ENCODE measurements at places on chromosomes 3 and 15. TPM values are rescaled to one million over a fixed set of nuclear protein-coding genes. Genes with fewer than 3 reads are reported as not detected.

DNA sequence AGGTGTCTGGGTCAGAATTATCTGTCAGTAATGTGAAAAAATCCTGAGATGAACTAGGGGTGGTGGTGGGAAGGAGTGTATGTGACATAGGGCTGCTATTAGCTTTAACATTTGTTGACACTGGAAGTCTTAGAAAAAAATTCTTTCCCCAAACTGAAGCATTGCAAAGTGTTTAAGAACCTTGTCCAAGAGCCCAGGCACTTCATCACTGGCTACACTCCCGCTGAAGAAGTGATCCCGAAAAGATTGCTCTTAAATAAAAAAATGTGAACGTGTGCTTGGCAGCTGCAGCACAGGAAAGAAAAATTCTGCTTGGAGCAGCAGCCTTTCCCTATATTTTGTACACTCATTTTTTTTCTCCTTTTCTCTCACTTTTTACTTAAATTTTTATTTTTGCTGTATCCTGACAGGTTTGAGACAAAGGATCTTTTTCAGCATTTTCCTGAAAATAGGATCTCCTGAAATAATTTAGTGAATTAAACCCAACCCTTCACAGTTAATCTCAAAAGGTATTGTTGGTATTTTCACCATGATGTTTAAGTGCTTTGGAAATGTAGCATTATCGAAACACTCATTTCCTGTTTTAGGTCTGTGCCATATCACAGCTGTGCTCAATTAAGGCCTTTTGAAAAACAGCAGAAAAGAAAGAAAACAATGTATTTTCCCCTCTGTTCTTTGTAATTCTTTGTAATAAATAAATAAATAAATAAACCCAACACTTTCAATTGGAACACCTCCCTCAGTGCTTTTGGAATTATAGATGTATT is 477.6 kb downstream of the ZNF385D start:
- no peak for DNase-seq

- DNase-seq: peak; percentile 95
These were observed 1.3 kb downstream of the GNAT1 start for GRCh38 chr3:50192689-50193141.

Gene CLDN1
- total RNA-seq: 5.9 TPM

GRCh38 chr3:189139611-189139940 is 32.2 kb upstream of the TPRG1 start:
- no peak for DNase-seq

Gene CACNA1D
- 3.6 TPM for total RNA-seq
